Stimulated activated CD4-positive, alpha-beta T cell treated with anti-CD3 and anti-CD28 coated beads, TNF-alpha, amount 100 ng/mL, for 1 hour (primary cell): ENCODE measurements at places on chromosomes 3 and 15.

DNA sequence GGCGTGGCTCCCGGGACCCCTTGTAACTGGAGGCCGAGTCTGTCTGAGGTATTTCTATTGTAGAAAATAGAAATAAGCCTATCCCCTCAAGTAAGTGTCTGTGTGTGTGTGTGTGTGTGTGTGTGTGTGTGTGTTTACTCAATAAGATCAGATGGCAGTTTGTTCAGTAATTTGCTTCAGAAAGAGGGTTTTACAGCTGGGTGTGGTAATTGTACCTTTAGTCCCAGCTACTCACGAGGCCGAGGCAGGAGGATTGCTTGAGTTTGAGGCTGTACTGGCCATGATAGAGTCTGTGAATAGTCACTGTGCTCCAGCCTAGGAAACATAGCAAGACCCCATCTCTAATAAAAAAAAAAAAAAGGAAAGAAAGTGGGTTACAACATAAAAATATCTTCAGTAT, 8.7 kb downstream of the SPINT1 start:
- no peak for DNase-seq

DNA sequence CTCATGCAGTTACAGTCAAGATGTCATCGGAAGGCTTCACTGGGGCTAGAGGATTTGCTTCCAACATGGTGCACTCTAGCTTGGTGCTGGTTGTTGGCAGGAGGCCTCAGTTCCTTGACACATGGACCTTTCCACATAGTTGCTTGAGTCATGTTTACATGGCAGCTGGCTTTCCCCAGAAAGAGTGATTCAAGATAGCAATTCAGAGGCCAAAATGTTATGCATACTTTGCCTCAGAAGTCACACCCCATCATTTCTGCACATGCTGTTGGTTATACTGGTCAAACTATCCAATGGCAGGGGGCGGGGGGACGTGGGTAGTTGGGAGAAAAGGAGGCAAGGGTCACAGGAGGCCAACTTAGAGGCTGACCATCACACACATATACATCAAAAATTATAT, 58.7 kb downstream of the FOXB1 start:
- DNase-seq: no peak

DNA sequence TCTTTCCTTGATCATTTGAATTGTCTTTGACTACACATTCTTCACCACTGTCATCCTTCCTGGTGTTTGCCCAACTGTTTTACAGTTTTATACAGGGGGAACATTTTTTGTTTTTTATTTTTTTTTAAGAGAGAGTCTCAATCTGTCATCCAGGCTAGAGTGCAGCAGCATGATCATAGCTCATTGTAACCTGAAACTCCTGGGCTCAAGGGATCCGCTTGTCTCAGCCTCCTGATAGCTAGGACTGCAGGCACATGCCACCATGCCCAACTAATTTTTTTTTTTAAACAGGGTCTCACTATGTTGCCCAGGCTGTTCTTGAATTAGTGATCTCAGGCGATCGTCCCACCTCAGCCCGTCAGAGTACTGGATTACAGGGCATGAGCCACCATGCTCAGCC, 222.6 kb downstream of the BBX start:
- no peak for DNase-seq

GRCh38 chr3:165491487-165491886, 295.3 kb upstream of the SLITRK3 start:
- DNase-seq: no peak

GRCh38 chr3:152235709-152236298, 32.9 kb upstream of the MBNL1 start:
- no peak for DNase-seq

DNA sequence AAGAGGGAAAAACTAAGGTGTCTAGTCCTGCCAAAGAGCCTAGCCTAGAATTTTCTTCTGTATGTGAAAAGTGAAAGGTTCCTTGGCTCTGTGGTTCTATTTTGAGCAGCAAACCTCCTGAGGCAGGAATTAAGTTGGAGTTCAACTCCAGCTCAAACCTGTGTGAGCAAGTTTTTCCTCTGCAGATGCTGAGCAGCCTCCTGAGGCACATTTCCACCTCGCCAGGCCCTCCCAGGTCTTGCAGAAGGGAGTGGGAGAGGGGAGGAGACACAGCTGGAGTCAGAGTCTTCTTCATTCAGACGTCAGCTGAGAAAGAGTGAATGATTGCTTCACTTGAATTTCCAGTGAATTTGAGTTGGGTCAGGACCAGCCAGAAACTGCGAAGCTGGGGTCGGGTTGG, 69.5 kb upstream of the ETV5 start:
- DNase-seq: no peak

DNA sequence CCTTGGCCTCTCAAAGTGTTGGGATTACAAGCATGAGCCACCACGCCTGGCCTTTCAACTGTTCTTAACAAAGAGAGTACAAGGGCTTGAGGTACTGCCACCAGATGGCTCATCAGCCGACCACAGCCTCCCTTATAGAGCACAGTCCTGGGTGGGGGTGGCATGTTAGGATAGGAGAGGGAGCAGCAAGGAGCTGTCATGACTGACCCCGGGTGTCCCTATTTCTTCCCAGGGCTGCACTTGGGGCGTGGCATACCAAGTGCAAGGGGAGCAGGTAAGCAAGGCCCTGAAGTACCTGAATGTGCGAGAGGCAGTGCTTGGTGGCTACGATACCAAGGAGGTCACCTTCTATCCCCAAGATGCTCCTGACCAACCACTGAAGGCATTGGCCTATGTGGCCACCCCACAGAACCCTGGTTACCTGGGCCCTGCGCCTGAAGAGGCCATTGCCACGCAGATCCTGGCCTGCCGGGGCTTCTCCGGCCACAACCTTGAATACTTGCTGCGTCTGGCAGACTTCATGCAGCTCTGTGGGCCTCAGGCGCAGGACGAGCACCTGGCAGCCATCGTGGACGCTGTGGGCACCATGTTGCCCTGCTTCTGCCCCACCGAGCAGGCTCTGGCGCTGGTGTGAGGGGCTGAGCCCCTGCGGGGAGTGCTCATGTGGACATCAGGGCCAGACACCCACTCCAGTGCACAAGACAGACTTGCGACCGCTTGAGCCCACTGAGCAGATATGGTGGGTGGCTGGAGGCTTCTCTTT, 2.1 kb downstream of the CHAC1 start:
- DNase-seq: no peak

- no peak for DNase-seq
Observed at GRCh38 chr3:12870942-12871341, 29.6 kb upstream of the RPL32 start.

DNA sequence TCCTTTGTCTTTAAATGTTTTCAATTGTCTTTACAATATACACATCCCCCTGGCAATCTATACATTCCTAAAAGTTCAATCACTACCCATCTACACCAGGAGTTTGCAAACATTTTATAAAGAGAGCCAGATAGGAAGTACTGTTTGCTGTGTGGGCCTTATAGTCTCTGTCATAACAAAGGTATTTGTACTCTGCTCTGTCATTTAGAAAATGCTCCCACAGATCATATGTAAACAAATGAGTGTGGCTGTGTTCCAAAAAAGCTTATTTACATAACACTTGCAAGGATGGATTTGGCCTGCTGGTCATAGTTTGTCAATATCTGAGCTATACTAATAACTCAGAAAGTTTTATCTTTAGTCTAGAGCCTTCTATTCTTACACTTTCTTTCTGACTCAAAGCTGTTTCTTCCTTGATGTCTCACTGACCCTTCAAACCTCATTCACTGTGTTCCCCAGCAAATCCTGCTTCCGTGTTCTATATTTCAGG, 511.9 kb downstream of the GBE1 start:
- no peak for DNase-seq

- DNase-seq: no peak
Observed at GRCh38 chr3:150384296-150385212, 23.5 kb upstream of the TSC22D2 start.

- no peak for DNase-seq
Observed at GRCh38 chr15:79595995-79596622, 164.0 kb downstream of the MINAR1 start.

- no peak for DNase-seq
Observed at GRCh38 chr3:1131166-1131565, 38.3 kb downstream of the CNTN6 start.

DNA sequence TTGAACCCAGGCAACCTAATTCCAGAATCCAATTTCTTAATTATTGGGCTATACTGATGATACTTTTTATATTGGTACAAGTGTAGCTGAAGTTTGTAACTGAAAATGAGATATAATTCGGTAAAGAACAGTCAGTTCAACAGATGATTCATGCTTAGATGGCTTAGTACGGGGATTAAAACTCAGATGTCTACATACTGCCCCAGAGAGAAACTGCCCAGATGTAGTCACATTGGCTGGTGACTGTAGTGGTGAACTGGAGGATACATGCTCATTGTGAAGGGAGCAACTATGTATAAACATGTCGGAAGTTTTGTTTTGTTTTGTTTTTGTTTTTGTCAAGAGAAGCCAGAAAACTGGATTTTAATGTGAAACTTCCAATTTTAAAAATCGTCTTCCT, 179.6 kb downstream of the ADAMTSL3 start:
- no peak for DNase-seq

- no peak for DNase-seq
Observed at GRCh38 chr3:42829083-42829627, 19.9 kb downstream of the ACKR2 start.

GRCh38 chr15:98996624-98997023, 11.0 kb downstream of the PGPEP1L start:
- no peak for DNase-seq

DNA sequence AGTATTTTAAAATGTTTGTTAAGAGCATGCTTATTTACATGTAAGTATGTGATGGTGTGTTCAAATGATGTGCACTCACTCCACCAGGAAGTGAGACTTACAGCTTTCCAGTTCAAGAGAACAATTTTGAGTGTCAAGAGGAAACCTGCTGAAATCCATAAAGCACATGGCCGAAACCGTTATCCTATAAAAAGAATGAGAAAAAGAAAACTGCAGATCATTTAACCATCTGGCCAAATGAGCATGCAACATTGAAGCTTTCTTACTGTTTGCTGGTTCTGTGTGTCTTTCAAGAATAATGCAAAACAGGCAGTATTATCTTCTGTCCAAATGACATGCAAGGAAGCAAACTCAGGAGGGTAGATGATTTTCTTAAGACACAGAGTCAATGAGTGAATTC, 26.3 kb downstream of the GABRR3 start:
- no peak for DNase-seq

- DNase-seq: no peak
Observed at GRCh38 chr3:37124435-37124834, 49.9 kb downstream of the LRRFIP2 start.

DNA sequence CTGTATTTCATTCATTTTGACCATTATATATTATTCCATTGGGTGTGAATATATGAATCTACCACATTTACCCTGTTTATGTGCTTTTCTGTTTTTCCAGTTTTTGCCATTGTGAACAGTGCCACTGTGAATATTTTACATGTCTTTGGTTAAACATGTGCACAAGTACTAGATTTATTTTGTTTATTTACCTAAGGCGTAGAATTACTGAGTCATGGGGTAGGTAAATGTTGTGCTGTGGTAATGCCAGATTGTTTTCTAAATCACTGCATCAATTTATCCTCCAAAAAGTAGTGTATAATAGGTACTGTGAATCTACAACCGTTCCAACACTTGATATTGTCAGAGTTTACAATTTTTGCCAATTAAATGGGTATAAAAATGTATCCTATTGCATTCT, 362.1 kb upstream of the AGTR1 start:
- no peak for DNase-seq

- DNase-seq: no peak
Observed at GRCh38 chr15:33678602-33679001, 289.7 kb upstream of the CHRM5 start.

DNA sequence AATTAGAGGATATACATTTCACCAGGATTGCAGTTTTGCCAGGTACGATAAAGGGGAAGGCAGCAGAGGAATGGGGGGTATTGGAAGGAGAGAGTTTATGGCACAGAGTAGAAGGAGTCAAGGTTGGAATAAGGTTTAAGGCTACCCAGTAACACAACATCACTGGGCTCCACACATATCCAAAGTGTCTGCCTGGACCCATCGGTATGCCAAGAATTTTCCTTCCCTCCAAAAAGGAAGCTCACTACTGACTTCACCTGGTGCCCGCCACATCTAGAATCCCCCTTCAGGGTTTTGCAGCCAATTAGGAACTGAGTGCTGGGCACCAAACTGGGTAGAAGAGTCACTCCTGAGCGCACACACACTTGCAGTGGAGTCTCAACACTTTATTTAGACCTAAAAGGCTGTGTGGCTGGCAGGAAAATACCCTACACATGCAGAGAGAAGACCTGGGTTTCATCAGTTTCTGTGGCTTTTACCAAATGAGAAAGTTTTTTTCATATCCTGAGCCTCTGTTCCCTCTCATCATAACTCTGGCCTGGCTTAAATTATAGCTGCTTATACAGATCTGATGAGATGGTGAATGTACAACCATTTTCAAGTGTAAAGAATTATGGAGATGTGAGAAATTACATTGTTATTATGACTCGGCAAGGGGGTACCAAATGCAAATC, 190.8 kb upstream of the LPP start:
- no peak for DNase-seq

- DNase-seq: no peak
Observed at GRCh38 chr3:188546835-188547670, 393.1 kb downstream of the LPP start.

DNA sequence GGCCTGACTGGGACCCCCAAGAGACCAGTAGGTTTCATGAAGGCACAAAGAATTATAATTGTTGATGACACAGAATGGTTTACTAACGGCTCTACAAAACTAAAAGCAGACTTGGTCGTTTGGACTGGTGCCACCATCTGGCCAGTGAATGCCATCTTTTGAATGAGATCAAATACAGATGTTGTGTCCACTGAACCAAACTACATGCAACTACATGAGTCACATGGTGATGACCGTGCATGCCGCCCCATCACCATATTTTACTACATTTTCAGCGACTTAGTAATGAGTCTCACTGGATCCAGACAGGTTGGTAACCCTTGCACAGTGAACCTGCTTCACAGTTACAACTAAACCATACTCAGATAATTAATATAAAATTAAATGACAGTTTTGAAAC, 803.3 kb downstream of the DIPK2A start:
- no peak for DNase-seq

GRCh38 chr3:142434503-142434902, 13.3 kb downstream of the XRN1 start:
- no peak for DNase-seq

- DNase-seq: no peak
Observed at GRCh38 chr3:153144071-153144470, 18.0 kb upstream of the RAP2B start.

DNA sequence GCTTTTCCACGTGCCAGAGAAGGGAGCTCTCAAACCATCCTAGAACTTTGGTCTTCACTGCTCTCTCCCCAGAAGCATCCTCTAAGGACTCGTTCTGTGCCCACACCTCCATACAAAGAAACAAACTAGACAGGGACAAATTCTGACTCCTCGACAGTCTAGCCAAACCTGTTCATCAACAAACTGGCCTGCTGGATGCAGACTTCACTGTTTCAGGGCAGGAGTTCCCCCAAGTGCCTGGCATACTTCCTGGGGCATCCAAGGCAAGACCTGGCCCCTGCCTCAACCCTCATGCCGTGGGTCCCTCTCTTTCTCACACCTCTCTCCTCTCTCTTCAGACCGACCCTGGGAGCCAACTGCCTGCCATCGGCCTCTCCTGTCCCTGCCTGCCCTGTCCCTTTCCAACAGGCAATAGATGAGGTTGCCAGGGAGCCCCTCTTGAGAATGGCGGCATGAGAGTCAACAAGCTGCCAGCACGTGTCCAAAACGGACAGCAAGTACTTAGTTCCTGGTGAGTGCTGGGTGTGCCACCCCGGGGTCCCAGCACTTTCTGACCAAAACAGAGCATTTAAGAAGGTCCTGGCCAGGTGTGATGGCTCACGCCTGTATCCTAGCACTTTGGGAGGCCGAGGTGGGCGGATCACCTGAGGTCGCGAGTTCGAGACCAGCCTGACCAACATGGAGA, 79.1 kb upstream of the HES1 start:
- DNase-seq: no peak
